ENCODE measurements at places on chromosomes 1 and 21. TPM values are rescaled to one million over a fixed set of nuclear protein-coding genes. Genes with fewer than 3 reads are reported as not detected.

GRCh38 chr1:31335007-31335406 is 37.9 kb downstream of the FABP3 start:
- DNase-seq: no peak

- no peak for DNase-seq
These were observed 154.8 kb upstream of the DAB1 start for GRCh38 chr1:57578680-57579079.

Gene SELL
- 1.6 TPM for polyA plus RNA-seq

Gene NUDT4B
- not detected for polyA plus RNA-seq

Gene BTG3
- polyA plus RNA-seq: 32.2 TPM

Data from forelimb muscle (tissue), 1 donor.